ENCODE measurements at places on chromosomes 1 and 21.

- DNase-seq = peak; percentile 36
These were observed 173.3 kb upstream of the FOXD3 start for GRCh38 chr1:63148825-63149645.

DNA sequence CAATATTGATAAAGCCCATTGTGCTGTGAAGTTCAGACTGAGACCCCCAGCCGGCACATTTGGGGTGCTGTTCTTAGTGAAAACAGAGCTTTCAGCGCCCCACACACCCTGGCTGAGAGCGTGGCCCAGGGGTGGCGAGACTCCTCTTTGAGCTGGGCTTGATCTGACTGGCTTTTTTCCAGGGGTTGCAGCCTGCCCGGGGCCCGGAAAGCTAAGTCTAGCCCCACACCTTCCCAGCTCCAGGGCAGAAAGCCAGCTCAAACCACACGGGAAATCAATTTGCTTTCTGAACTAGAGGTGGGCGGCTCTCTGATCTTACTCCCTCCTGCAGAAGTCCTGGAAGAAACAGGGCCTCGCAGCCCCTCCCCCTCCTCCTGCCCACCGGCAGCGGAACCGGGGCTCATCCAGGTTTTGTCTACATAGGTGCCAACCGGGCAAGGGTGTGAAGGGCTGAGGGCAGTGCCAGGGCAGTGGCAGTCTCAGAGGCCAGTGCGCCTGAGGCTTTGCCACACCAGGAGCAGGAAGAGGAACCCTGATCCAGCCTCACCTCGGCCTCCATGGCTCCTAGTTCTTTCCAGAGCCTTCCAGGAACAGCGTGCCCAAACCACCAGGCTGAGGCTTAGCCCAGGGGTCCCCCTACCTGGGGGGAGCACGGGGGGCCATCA, 155.3 kb downstream of the NPHP4 start:
- DNase-seq = no peak

DNA sequence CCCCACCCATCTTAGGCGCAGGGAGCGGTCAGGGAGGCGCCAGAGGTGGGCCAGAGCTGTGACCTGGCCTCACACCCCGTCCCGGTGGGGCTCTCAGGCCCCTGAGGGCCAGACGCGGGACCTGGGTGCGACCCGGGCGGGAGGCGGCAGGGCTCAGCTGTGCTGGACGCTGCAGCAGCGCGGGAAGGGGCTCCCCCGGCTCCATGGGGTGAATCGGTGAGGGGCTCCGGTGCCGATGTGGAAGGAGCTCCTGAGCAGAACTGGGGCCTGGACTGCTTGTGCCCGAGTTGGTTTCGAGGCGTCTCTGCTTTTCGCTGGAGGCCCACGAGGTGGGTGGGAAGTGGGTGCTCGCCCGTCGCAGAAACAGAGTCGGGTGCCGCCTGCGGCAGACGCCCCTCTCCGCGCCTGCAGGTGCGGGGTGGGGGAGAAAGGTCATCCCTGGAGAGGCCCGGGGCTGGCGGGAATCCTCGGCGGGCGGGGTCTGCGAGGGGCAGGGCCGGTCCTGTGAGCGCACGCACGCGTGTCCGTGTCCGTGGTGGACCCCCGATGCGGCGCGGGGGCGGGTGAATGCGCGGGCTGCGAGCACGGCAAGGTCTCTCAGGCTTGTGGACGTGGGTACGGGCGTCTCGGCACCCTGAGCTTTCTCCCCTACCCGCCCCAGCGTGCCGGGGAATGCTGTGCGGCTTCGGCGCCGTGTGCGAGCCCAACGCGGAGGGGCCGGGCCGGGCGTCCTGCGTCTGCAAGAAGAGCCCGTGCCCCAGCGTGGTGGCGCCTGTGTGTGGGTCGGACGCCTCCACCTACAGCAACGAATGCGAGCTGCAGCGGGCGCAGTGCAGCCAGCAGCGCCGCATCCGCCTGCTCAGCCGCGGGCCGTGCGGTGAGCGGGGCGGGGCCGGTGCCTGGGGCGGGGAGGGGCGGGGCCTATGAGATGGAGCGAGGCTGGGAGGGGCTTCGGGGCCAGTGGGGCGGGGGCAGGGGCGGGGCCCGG, 20.4 kb downstream of the AGRN start:
- peak; percentile 86 for DNase-seq

GRCh38 chr1:66731170-66731865, 20.9 kb upstream of the DYNLT5 start:
- no peak for DNase-seq

GRCh38 chr1:61482170-61482734, 242.7 kb downstream of the TM2D1 start:
- no peak for DNase-seq

- DNase-seq = no peak
These were observed 33.0 kb downstream of the PIK3C2B start for GRCh38 chr1:204461331-204462228.

DNA sequence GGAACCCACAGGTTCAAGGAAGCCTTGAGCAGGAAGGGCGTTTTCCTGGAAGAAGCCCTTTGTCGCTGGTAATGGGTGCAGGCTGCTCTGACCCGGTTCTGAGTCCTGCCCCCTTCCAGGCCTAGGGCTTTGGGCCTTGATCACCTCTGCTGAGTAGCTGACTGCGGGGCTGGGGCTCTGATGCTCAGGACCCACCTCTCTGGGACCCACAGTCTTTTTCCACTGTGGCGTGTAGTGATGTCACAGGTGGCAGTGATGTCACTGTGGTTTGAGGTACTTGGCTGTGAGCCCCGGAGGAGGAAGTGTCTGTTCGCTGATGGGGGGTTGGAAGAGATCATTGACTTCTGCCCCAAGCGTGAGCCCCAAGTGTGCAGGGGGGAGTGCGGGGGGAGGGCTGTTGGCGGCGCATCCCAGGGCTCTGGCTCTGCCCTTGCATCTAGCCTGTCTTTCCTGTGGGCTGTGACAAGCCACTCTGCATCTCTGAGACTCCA, 6.9 kb downstream of the TNFRSF1B start:
- DNase-seq = no peak

GRCh38 chr1:65820983-65821382, 28.3 kb downstream of the PDE4B start:
- DNase-seq = peak; percentile 92

DNA sequence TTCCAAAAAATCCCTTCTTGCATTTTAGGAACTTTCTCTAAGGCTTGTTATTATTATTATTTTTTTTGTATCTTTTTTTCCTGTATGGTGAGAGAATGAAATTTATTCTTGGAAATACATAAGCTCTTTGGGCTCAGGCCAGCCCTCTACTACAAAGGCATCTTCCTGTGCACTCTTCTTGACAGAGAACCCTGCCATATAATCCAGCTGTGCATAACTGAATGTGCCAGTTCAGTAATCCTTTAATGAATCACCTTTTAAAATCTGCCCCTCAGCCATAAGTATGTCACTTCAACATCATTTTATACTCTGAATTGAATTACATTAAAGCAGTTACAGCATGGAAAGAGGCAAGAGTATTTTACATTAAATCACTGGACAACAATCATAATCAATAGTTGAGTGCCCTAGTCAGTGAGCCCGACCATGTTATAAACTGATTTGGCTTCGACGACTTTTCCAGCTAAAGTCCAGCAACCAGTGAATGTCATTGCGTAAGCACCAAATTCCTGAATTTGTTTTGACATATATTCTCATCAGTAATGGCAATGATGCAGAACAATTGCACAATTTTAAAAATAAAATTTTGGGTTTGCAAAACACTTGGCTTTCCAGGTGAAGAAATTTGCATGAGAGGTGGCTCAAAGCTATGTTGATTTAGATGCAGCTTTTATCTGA, 59.2 kb upstream of the KCNK2 start:
- peak; percentile 45 for DNase-seq

GRCh38 chr1:246856371-246856770, 75.4 kb downstream of the AHCTF1 start:
- DNase-seq = no peak

All from fibroblast of skin of abdomen (primary cell).